ENCODE measurements at places on chromosomes 13 and 19.

DNA sequence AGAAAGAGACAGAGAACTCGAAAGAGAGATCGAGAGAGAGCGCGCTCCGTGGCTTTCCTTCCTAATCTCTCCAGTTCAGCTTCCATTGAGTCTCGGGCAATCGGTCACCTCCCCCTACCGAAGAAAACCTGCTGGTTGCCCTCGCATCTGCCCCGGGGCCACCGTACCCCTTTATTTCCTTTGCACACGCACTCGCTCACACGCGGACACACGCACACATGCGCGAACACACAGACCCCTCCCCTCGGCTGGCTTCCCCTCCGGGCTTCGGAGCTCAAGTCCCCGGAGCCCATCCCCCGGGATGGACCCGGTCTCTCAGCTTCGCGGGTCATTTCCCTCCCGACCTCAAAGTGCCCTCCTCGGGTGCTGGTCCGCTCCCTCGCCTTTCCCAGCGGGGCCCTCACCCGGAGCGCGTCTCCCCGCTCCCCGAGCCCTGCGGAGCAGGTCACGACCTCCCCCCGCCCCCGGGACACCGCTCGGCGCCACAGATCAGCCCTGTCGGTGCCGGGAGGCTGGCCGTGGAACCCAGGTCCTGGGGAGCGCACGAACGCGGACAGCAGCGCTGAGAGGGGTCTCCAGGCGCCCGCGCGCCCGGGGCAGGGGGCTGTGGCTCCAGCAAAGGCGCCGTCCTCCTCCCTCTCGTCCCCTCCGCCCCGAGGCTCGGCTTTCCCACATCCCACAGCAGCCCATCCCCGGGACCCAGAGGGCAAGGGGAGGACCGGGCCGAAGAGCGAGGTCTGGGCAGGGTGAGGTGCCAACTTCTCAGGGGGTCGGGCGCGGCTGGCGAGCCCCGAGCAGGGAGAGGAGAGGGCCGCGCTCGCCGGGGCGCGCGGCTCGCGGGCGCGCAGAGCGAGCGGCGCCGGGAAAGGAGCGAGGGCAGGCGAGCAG lies 1.8 kb downstream of the DACH1 start:
- DNase-seq = no peak
- H3K27me3 ChIP-seq = peaks cover 6% of the 10 kb centered on the region
- peak overlapping the region; percentile 52 for H3K4me3 ChIP-seq
- H3K27ac ChIP-seq = peak overlapping the region; percentile 61
- H3K36me3 ChIP-seq = no peaks in the 10 kb centered on the region

DNA sequence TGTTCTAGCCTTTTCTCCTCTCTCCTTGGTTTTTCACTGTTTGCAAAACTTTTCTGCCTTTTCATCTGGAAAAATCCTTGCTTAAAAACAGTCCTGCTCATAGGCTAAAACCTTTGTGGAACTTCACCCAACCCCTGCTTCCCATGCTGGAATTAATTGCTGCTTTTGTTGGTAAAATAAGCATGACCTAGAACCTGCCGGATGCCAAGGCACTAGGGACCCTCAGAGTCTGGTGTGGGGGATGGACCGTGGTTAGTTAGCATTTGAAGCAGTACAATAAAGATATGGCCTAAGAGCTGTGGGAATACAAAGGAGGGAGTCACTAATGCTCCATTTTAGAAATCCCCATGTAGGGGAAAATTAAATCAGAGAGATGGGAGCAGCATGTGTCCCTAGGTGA lies 326.3 kb downstream of the KCNRG start:
- no peak overlapping the region for H3K27ac ChIP-seq
- H3K36me3 ChIP-seq = no peaks in the 10 kb centered on the region
- H3K4me3 ChIP-seq = no peak overlapping the region
- no peak for DNase-seq

DNA sequence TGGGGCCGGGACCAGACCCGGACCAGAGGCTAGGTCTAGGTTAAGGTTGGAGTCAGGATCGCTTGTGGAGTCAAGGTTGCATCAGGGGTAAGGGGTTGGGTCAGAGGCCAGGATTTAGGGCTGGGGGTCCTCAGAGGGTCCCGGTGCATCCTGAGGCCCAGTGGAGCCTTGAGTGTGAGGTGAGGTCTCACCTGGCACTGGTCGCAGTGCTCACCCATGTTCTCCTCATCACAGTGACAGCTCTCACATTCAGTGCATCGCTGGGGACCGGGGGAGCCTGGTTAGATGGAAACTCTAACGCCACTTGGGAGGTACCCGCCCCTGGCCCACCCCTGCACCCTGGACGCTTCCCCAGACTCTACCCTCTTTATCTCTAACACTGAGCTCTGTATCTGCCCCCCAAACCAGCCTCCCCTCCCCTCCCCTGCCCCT lies 3.1 kb downstream of the HRC start:
- H3K27ac ChIP-seq = no peak overlapping the region
- no peaks in the 10 kb centered on the region for H3K27me3 ChIP-seq
- H3K4me3 ChIP-seq = no peak overlapping the region

GRCh38 chr13:77650409-77650808 lies 47.1 kb upstream of the SLAIN1 start:
- H3K4me3 ChIP-seq = no peak overlapping the region
- no peak overlapping the region for H3K27ac ChIP-seq

GRCh38 chr13:63048653-63049052 lies 1633.0 kb upstream of the PCDH20 start:
- no peak for DNase-seq
- no peaks in the 10 kb centered on the region for H3K27me3 ChIP-seq
- H3K27ac ChIP-seq = no peak overlapping the region
- H3K36me3 ChIP-seq = no peaks in the 10 kb centered on the region
- H3K4me1 ChIP-seq = no peaks in the 10 kb centered on the region
